ENCODE measurements at places on chromosomes 6 and 20.

- DNase-seq, result peak; percentile 3
Measured at GRCh38 chr20:38935285-38935684, 9.1 kb downstream of the FAM83D start.

GRCh38 chr6:26172608-26172968 is 85.4 kb downstream of the HFE start:
- peak; percentile 77 for DNase-seq

GRCh38 chr6:50093938-50094272 is 44.2 kb upstream of the DEFB112 start:
- DNase-seq, result no peak

DNA sequence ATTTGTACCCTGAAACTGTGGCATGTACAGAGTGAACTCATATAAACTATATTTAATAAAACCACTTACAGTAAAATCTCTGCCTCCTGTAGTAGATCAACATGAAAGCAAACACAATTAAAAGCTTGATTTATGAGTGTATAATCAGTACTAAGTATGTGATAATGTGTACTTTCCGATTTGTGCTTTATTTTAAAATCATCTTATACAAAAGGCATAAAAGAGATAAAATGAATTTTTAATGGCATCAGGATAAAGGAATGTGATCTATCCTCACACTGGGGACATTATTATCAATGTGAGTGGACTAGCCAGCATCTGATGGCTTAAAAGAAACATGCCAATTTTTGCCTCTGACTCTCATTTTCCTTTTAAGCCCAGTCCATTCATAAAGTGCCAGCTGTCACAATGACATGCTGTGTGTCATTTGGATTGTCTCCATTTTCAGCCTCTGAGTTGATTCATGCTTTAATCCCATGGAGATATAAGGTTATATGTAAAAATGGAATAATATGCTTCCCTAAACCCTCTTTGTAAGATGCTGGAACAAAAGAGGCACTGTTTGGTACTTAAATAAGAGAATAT is 831.6 kb upstream of the EYS start:
- DNase-seq, result peak; percentile 14

DNA sequence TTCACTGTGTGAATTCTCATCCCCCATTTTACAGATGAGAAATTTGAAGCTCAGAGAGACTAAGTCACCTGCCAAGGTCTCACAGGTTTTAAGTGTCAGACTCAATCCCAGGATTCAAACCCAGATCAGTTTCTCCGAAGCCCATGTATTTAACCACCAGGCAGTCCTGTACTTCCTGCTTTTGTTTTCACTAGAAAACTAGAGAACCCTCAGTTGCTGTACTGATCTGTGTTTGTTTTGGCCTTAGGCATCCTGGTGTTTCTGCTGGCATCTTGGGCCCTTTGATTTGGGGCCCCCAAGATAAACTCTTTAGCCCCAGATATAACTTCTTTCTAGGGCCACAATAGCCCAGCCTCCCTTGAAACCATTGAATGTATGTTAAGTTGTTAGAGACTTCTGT is 36.5 kb downstream of the PPP1R16B start:
- no peak for DNase-seq

DNA sequence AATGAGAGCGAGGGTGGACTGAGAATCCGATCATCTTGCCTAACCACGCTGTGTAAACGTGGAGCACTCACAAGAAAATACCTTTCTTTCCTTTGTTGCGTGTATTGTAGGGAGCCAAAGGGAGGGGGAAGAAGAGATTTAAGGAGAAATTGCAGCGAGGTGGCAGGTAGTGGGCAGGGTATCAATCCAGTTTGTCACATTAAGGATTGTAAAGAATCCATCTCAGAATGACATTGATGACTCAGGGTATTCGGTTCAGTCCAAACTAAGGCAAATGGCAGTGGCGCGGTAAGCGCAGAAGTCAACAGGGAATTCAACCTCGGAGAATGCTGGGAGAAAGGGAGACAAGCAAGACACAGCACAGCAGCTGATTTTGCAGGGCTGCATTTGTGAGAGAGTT is 146.2 kb downstream of the ID4 start:
- no peak for DNase-seq

GRCh38 chr6:4384656-4385055 is 249.3 kb upstream of the ECI2 start:
- DNase-seq, result no peak

- DNase-seq, result no peak
Measured at GRCh38 chr6:43184268-43184985, 2.4 kb downstream of the CUL9 start.

DNA sequence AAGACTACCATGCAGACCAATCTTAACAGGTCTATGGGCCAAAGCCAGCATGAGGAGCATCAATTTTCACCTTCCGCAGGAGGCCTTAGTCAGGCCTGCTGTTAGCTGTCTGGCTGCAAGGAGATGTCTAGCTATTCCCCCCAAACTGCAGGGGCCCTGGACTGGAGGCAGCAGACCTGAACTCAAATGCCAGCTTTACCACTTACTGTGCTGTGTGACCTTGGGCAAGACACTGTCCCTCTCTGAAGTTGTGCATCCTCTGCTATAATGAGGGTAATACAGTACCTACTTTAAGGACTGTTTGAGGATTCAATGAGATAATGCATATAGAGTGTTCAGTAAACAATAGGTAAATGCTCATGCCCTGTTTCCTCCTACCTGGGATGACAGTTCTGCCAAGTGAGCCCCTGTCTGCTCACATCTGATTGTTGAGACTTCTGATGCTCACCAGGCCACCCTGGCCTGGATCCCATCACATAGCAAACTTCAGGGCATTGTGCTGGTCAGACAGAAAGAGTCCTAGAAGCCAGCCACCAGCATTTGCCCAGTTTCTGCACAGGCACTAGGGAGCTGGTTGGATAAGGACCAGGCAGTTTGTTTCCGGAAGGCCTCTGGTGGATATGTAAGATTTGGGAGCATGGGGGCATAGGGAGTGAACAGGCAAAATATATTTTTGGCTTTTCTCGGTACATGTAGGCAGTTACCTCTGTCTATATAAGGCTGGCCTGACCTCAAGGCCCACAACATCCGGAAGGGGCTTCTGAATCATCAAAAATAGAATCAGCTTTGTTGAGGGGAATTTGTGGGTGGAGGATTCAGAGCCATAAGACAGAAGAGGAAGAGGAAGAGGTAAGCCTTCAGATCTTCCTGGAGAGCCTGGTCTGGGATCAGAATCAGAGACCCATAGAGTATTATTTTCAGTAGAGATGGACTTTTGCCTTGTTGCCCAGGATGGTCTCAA is 2.3 kb upstream of the OCSTAMP start:
- DNase-seq, result no peak

DNA sequence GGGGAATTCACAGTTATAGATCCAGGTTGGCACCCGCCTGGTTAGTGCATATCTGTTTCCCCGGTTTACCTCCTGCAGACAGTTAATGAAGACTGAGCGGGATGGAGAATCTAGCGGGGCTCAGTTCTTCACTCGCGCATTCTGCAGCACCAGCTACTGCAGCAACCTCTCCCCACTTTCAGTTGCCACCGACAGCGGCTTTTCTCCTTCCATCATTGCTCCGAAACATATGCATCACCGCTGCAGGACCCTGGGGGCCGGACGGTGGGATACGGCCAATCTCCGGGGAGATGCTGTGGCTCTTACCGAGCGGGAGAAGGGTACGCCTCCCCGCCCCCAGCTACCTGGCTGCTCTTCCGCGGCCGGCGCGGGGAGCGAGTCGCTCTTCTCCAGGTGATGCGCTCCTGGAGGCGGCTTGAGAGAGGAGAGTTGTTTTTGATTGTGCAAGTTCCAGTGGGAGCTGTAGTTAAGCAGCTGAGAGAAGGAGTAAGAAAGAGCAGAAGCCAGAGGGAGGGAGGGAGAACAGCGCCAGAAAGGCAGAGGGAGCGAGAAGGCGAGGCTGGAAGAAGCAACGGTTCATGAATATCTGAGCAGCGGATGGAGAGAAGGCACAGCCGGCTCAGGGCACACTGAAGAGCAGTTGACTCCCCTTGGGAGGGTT is at the start of gene SGK1:
Gene SGK1 (minus strand): TSS at position 642 of the 661 bp plus-strand sequence. CDS start 652 bp downstream, outside the sequence.
- DNase-seq, result peak; percentile 78

- no peak for DNase-seq
Measured at GRCh38 chr6:52227495-52227894, 16.8 kb downstream of the IL17F start.

DNA sequence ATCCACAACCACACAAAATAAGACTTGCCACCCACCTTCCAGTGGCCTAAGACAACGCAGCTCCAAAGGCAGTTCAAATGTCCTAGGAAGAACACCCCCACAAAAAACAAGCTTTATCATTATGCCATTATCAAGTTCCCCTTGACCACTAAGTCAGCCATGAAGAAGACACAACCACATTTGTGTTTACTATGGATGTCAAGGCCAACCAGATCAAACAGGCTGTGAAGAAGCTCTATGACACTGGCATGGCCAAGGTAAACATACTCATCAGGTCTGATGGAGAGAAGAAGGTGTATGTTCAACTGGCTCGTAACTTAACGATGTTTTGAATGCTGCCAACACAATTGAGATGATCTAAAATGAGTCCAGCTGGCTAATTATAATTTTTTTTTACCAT is 26.1 kb downstream of the SEC63 start:
- no peak for DNase-seq

DNA sequence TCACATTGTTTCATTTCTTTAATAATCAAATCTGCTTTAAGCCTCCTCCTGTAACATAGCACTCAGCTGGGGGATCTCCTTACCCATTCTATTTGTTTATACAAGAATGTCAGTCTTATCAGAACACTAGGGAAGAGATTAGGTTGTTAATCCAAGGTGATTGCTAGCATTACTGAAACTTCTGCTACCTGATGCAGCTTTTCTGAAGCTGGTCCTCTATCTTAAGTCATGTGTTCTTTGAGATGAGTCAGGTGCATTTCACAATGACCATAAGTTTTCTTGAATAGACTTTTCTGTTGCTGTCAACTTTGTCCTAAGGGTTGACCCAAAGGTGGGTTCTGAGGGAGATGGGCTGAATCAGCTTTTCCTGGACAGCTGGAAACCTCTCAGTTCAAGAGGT is 60.7 kb upstream of the SYNCRIP start:
- DNase-seq, result no peak

GRCh38 chr20:432208-432607 is 24.1 kb downstream of the RBCK1 start:
- DNase-seq, result no peak

GRCh38 chr20:44536175-44536574 is 14.3 kb upstream of the SERINC3 start:
- no peak for DNase-seq

DNA sequence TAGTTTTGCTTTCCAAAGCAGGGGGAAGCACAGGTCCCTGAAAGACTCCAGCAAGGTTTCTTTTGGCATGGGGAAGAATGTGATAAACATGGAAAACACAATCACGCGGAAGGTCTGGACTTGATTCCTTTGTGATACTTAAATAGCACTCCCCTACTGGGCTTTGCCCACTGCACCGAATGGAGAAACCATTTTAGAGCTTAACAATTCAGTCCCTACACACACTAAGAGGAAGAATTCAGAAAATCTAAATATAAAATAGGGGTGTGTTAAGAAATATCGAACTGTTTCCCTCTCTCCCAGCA is 71.4 kb upstream of the NHSL1 start:
- peak; percentile 12 for DNase-seq

DNA sequence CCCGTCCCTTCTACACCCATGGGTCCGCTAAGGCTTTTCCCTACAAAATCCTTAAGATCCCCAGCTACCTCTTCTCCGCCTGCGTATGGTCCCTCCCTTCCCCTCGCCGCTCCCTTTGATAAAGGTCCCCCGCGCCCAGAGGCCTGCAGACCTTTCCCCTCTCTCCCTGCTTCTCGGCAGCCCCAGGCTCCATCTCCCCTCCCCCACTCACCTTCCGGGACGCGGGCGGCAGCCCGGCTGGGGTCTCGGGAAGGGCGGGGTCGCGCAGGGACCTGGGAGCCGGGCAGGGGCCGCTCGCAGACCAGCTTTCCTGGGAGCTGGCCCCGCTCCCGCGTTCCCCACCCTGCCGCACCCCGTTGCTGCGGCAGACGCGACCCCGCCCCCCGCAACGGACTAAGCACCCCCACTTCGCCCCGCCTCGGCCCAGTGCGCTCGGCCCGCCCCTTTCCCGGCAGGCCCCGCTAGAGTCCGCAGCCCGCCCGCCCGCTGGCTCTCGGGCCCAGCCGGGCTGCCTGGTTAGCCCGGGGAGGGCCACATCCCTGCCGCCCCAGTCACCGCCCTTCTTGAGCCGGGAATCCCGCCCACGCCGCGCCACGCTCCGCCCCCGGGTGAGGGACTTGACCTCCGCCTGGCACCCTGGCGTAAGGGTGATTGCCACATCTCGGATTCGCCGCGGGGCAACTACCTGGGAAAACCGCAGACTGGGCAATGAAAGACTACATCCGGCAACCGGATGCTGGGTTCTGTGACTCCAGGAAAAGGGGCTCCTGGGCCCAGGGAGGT is at the start of gene FLOT1:
Gene FLOT1 (minus strand): TSS at position 372 of the 783 bp plus-strand sequence. CDS start 498 bp downstream, outside the sequence.
- peak; percentile 79 for DNase-seq

- DNase-seq, result no peak
Measured at GRCh38 chr6:111478064-111478476, 4.9 kb downstream of the REV3L start.

DNA sequence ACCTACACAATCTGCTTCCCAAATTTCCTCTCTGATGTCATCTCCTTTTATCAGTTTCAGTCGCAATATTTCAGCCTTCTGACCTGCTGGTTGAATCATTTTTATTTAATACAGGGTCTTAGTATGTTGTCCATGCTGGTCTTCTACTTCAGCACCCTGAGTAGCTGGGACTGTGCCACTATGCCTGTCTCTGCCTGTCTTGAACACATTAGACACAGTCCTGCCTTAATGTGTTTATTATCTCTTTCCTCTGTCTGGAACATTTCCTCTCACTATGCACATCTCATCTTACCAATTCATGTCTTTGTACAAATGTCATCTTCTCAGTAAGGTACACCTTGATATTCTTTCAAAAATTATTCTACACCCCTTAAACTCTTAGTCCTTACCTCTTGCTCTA is 106.5 kb downstream of the THEMIS start:
- DNase-seq, result peak; percentile 26

GRCh38 chr6:140669321-140669720 is 1294.9 kb upstream of the CITED2 start:
- no peak for DNase-seq

- DNase-seq, result no peak
Measured at GRCh38 chr6:137759624-137760023, 107.4 kb upstream of the TNFAIP3 start.

DNA sequence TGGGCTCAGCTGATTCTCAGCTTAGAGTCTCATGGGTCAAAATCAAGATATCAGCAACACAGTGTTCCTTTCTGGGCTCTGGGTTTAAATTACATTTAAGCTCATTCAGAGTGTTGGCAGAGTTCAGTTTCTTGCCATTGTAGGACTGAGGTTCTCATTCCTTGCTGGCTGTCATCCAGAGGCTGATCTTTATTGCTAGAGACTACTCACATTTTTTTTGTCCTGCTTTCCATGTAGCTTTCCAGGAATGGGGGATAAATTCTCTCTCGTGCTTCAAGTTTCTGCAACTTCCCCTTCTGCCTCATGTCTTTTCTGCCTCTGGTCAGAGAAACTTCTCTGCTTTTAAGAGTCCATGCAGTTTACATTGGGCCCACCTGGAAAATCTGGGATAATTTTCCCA is 86.9 kb downstream of the RFX6 start:
- no peak for DNase-seq

GRCh38 chr6:14305131-14305530 is 187.6 kb downstream of the CD83 start:
- DNase-seq, result no peak

All from NCI-H2171 treated with DMSO at 0.1 percent for 48 hours (cell line).